ENCODE measurements at places on chromosomes 3 and 15.

GRCh38 chr15:76217029-76217881 lies 94.0 kb downstream of the ETFA start:
- no peak overlapping the region for H3K27ac ChIP-seq
- peaks cover 11% of the 10 kb centered on the region for H3K36me3 ChIP-seq
- DNase-seq: no peak
- H3K4me1 ChIP-seq: no peaks in the 10 kb centered on the region
- no peaks in the 10 kb centered on the region for H3K27me3 ChIP-seq

DNA sequence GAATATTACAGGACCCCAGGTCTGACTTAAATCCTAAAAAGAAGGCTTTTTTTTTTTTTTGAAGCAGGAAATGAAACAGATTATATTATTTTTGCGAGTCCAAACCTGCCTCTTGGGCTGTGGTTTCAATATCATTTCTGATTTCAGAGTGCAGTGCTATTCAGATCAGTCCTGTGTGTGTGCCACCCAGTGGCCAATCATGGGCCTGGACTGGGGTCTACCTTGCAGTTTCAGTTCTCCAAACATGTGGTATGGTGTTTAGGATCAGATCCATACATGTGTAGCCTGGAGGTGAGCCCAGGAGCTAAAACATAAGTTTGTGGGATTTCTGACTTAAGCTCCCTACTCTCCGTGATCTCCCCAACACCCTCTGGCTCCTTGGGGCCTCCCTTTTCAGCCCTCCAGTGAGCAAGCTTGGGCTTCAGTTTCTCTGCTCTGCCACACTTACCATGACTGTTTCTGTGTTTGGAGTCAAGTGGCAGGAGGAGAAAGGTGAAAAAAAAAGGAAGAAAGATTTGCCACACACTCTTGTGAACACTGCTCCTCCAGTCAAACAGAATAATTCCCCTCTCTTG lies 12.1 kb upstream of the THSD4 start:
- H3K4me3 ChIP-seq: no peak overlapping the region
- H3K27me3 ChIP-seq: peaks cover 5% of the 10 kb centered on the region
- H3K4me1 ChIP-seq: peaks cover 3% of the 10 kb centered on the region
- peak; percentile 14 for DNase-seq
- no peak overlapping the region for H3K27ac ChIP-seq
- no peaks in the 10 kb centered on the region for H3K36me3 ChIP-seq

- H3K4me3 ChIP-seq: no peak overlapping the region
- no peaks in the 10 kb centered on the region for H3K36me3 ChIP-seq
- no peaks in the 10 kb centered on the region for H3K27me3 ChIP-seq
- no peaks in the 10 kb centered on the region for H3K4me1 ChIP-seq
- H3K27ac ChIP-seq: no peak overlapping the region
Measured at GRCh38 chr15:94834494-94834893, 603.1 kb downstream of the MCTP2 start.

DNA sequence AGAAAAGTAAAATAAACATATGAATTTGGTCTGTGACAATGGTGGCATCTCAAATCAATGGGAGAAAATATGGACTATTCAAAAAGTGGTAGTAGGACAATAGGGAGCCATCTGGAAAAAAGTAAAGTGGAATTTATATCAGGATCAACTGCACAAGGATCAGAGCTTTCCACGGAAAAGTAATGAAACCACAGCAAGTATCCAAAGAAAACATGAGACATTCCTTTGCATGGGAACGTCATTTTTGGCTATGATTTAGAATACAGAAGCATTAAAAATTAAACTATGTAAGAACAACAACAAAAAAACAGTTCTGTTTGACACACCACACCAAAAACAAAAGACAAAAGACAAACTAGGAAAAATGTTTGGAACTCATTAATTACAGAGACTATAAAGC lies 18.7 kb downstream of the CRBN start:
- H3K27ac ChIP-seq: peak overlapping the region; percentile 25
- H3K4me1 ChIP-seq: peaks cover 49% of the 10 kb centered on the region
- H3K4me3 ChIP-seq: no peak overlapping the region

GRCh38 chr15:76065245-76065644 lies 5.5 kb downstream of the TMEM266 start:
- H3K4me3 ChIP-seq: no peak overlapping the region
- H3K27ac ChIP-seq: no peak overlapping the region
- peaks cover 45% of the 10 kb centered on the region for H3K27me3 ChIP-seq
- peaks cover 9% of the 10 kb centered on the region for H3K4me1 ChIP-seq

DNA sequence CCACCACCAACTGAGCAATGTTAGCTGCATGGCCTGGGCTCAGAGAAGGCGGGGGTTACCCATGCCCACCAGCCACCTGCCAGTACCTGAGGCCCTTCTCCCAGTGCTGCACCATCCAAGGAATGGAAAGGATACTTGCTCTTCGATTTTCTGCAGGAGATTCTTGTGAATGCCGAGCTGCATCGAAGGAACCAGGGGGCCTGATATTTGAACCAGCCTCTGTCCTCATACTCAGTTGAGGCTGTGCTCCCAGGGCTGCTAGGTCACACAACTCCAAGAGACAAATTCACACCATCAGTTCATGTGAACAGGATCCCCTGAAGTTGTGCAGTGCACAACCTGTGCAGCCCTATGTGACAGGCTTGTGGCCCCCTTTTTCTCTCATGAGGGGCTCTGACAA lies 18.0 kb downstream of the PLA2G4F start:
- H3K4me1 ChIP-seq: no peaks in the 10 kb centered on the region
- no peak overlapping the region for H3K4me3 ChIP-seq
- no peaks in the 10 kb centered on the region for H3K27me3 ChIP-seq

- no peak for DNase-seq
- no peaks in the 10 kb centered on the region for H3K4me1 ChIP-seq
- no peak overlapping the region for H3K27ac ChIP-seq
- H3K27me3 ChIP-seq: no peaks in the 10 kb centered on the region
- H3K36me3 ChIP-seq: no peaks in the 10 kb centered on the region
- H3K4me3 ChIP-seq: no peak overlapping the region
Measured at GRCh38 chr15:69271217-69271616, 27.5 kb upstream of the PAQR5 start.

DNA sequence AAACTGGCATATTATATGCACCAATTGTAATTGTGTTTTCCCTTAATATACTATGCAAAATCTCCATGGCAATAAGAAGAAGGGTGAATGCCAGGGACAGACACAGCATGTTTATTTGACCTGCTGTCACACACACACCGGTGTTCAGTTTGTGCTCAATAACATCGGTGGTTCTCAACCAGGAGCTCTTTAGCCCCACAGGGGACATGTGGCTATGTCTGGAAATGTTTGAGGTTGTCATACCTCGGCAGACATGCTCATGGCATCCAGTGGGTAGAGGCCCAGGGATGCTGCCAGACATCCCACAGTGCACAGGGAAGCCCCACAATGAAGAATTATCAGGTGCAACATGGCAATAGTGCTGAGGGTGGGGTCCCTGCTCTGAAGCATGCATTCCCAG lies 38.2 kb downstream of the GLB1 start:
- H3K27ac ChIP-seq: peak overlapping the region; percentile 14
- H3K4me3 ChIP-seq: no peak overlapping the region
- peaks cover 89% of the 10 kb centered on the region for H3K4me1 ChIP-seq
- no peak for DNase-seq
- H3K27me3 ChIP-seq: no peaks in the 10 kb centered on the region

DNA sequence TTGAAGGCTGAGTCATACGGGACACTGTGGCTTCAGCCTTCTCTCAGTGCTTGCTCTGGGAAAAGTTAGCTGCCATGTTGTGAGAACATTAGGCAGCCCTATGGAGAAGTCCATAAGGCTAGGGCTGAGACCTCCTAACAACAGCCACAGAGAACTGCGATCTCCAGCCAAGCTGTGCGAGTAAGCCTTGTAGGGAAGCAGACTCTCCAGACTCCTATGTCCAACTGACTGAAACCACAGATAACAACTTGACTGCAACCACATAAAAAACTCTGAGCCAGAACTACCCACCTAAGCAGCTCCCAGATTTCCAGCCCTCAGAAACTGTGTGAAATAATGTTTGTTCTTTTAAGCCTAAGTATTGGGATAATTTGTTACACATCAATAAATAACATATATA lies 40.7 kb downstream of the DENND6A start:
- DNase-seq: no peak
- no peak overlapping the region for H3K27ac ChIP-seq
- peaks cover 12% of the 10 kb centered on the region for H3K4me1 ChIP-seq
- peaks cover 51% of the 10 kb centered on the region for H3K36me3 ChIP-seq
- no peaks in the 10 kb centered on the region for H3K27me3 ChIP-seq

DNA sequence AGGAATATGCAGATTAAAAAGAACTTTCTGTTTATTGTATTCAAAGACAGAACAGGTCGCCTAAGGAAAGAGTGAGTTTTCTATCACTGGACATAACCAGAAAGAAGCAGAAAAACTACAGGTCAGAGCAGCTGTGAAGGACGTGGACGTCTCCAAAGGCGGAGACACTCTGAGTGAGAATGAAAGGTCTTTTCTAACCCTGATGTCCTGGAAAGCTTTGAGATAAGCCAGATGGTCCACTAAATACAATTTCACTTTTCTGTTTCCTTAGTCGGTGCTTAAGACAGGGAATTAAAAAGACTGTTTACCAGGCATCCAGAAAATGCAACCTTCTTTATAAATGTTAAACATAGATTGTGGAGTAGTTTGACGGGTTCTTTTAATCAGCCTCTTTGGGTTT lies 360.4 kb downstream of the FGF12 start:
- no peak for DNase-seq
- H3K4me1 ChIP-seq: no peaks in the 10 kb centered on the region
- H3K36me3 ChIP-seq: no peaks in the 10 kb centered on the region

- H3K36me3 ChIP-seq: no peaks in the 10 kb centered on the region
- no peak overlapping the region for H3K4me3 ChIP-seq
- no peaks in the 10 kb centered on the region for H3K27me3 ChIP-seq
- no peaks in the 10 kb centered on the region for H3K4me1 ChIP-seq
- no peak overlapping the region for H3K27ac ChIP-seq
Measured at GRCh38 chr15:99123713-99124451, 19.0 kb downstream of the SYNM start.

DNA sequence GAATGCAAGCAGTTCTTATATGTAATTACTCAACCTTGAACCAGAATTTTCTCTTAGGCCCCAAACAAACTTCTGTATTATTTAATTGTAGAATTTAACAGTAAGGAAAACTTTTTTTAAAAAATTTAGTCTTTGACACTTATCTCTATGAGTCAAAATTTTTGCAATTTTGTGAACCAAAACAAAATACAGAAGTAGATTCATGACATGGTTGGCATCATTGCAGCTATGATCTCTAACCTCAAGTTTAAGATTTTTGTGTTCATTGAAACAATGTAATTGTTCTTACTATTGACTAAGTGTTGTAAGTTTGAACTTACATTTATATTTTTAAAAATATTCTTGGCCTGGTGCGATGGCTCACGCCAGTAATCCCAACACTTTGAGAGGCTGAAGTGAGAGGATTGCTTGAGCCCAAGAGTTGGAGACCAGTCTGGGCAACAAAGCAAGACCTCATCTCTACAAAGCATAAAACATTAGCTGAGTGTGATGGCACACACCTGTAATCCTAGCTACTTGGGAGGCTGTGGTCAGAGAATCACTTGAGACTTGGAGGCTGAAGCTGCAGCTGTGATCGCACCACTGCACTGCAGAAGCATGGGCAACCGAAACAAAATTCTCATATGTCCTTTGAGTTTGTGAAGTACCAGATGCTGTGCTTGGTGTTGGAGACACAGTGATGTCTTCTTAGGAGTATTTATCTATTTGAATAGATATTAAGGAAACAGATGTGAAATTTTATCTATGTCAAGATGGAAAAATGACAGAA lies 39.7 kb downstream of the STT3B start:
- H3K36me3 ChIP-seq: peaks cover 5% of the 10 kb centered on the region
- H3K27me3 ChIP-seq: no peaks in the 10 kb centered on the region
- peaks cover 48% of the 10 kb centered on the region for H3K4me1 ChIP-seq
- H3K27ac ChIP-seq: no peak overlapping the region
- no peak for DNase-seq

GRCh38 chr3:138479438-138479863 lies 45.0 kb downstream of the ESYT3 start:
- H3K4me3 ChIP-seq: no peak overlapping the region
- H3K27me3 ChIP-seq: peaks cover 9% of the 10 kb centered on the region
- peak; percentile 65 for DNase-seq
- no peaks in the 10 kb centered on the region for H3K36me3 ChIP-seq
- H3K27ac ChIP-seq: no peak overlapping the region
- no peaks in the 10 kb centered on the region for H3K4me1 ChIP-seq

DNA sequence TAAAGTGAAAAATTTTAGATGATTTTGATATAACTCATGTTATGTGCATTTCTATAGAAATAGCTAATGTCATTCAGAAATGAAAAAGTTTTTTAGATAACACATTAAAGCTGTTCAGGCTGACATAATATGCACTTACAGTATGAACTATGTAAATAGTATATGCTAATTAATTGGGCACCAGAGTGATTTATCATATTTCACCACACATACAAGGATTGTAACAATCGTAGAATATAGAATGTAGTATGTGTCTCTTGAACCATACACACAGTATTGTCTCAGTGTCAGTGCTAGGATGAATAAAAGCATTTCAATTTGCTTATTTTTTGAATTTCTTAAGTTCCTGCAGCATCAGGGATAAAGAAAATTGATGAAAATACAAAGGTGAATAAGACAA lies 710.0 kb downstream of the OTOL1 start:
- H3K4me1 ChIP-seq: no peaks in the 10 kb centered on the region
- no peaks in the 10 kb centered on the region for H3K27me3 ChIP-seq
- no peak overlapping the region for H3K27ac ChIP-seq

DNA sequence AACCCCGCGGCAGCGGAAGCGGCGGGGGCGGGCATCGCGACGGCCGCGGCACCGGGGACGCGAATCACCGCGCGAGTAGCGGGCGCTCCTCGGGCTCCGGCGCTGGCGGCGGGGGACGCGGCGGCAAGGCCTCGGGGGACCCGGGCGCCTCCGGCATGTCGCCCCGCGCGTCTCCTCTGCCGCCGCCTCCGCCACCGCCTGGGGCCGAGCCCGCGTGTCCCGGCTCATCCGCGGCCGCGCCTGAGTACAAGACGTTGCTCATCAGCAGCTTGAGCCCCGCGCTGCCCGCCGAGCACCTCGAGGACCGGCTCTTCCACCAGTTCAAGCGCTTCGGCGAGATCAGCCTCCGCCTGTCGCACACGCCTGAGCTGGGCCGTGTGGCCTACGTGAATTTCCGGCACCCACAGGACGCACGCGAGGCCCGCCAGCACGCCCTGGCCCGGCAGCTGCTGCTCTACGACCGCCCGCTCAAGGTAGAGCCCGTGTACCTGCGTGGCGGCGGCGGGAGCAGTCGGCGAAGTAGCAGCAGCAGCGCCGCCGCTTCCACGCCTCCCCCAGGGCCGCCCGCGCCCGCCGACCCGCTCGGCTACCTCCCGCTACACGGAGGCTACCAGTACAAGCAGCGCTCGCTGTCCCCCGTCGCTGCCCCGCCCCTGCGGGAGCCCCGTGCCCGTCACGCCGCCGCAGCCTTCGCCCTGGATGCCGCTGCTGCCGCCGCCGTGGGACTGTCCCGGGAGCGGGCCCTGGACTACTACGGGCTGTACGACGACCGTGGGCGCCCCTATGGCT lies 675 bp downstream of the RBM15B start:
- peak overlapping the region; percentile 89 for H3K27ac ChIP-seq
- DNase-seq: peak; percentile 64
- H3K4me1 ChIP-seq: peaks cover 70% of the 10 kb centered on the region
- H3K4me3 ChIP-seq: peak overlapping the region; percentile 81
- H3K27me3 ChIP-seq: no peaks in the 10 kb centered on the region

- H3K27me3 ChIP-seq: no peaks in the 10 kb centered on the region
- H3K27ac ChIP-seq: no peak overlapping the region
- peak; percentile 8 for DNase-seq
- no peaks in the 10 kb centered on the region for H3K4me1 ChIP-seq
Measured at GRCh38 chr3:129984125-129984524, 9.6 kb downstream of the TRH start.
